ENCODE measurements at places on chromosomes 7 and 10.

GRCh38 chr10:12803776-12804175 lies 197.7 kb downstream of the CCDC3 start:
- no peak for DNase-seq

DNA sequence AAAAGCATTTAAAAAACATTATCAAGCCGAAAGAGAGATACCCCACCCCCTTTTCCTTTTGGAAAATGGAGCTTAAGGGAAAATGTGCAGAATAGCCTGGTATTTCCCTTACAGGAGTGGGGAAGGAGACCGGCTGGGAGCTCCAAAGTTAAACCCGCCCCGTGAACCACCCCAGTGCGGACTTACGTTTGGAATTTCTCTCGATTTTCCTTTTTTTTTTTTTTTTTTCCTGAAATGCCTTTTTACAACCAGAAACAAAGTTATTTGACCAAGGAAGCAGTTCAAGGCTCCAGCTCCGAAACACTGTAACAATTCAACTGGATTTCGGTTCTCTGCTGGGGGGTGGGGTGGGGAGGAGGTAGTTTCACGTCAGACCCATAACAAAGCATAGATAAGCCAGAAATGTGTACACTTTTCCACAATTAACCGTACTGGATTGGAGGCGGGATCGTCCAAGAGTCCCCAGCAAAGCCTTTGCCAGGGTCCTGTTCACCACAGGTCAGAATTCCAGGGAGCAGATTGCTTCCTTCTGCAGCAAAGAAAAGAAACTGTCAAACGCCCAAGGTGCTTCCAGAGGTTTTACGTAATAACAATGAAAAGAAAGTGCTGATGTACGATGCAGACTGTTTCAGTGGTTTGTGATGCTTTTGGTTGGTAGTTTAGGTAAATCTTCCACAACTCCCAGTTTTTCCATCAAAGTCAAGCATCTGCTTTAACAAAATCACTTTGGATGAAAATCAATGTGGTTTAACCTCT lies 6.7 kb downstream of the SKIDA1 start:
- peak; percentile 62 for DNase-seq

GRCh38 chr7:152869677-152870051 lies 110.1 kb downstream of the ACTR3B start:
- DNase-seq: no peak

GRCh38 chr10:60384708-60385398 lies 4.8 kb downstream of the ANK3 start:
- DNase-seq: peak; percentile 96

DNA sequence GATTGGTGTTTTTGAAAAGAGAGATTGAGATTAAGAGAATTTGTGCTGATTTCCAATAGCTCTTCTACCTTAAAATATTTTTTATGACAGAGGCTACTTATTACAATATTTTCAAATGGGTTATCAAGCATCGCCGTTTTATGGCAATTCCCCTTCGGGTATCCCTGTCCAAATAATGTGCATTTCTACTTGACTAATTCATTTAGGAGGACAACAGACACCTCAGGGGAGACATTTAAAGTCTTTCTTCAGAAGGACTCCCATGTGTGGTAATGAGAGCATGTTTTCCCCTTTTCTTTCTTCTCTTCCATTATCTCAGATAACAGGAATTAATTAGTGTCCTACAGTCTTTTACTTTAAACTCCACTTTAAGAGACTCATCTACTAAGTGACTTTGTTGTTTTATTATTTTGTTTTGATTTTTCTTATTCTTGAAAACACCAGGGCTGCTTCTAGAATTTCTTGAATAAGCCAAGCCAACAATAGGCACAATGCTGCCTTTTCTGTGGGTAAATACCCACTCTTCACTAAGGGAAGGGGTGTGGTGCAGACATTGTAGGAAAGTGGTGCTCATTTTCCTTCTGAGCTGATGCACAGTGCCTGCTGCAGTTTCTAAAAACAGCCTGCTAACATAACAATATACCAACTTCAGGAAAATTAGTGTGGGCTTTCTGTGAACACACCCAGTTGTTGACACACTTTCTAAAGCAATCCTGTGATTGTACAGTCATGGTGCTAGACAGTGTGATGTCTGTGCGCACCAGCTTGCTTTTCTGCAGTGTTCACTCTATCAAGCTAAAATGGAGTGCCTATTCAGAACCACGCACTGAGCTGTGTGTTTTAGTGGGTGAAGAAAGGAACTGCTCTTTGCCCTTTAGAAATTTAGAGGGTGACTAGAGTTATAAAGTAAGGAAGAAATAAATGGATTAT lies 597.7 kb downstream of the NRG3 start:
- DNase-seq: no peak

DNA sequence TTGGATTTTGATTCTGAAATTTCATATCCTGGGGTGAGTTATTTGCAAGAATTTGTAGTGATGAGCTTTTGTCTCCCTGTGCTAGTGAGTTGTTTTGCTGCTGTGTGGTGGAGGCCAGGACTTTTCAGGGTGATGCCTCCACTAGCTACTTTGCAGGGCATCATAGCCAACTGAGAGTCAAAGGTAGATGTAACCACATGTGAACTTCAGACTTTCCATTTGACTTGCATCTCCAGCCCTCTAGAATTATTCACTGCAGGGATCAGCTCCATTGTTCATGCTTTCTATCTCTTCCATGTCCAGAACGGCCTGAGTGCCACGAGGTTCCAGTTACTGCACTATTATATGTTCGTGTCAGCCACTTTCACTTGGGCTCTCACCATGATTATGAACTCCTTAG lies 534.3 kb downstream of the GRM8 start:
- no peak for DNase-seq

DNA sequence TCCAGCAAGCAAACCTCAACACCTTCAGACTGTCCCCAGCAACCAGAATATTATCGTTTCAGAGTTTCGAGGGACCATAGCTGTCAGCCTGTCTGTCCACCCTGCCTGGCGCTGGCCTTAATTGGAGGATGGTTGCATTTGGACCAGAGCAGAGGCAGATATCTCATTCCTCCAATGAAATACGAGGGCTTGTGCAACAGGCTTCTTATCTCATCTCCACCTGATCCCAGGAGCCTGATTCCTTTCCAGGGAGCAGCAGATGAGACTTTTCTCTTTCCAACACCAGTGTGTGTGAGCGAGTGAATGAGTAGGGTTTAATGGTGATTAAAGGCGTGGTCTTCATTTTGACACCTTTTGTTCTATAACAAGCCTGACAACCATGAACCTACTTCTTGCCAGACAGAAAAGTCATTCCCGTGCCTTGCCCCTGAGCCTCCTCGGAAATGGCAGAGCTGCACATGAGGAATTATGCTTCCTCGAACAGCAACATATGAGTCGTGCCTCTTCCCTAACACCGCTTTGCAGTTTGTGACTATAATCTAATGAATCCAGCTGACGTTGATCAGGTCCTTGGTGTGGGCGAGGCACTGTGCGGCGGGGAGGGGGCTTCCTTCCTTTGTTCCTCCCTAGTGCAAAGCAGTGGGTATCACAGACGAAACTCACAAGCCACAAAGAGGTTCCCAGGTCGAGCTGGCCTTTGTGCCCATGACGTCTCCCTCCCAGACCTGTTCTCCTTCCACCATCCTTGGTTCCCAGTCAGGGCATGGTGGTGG lies 147.4 kb downstream of the CUX1 start:
- DNase-seq: no peak

DNA sequence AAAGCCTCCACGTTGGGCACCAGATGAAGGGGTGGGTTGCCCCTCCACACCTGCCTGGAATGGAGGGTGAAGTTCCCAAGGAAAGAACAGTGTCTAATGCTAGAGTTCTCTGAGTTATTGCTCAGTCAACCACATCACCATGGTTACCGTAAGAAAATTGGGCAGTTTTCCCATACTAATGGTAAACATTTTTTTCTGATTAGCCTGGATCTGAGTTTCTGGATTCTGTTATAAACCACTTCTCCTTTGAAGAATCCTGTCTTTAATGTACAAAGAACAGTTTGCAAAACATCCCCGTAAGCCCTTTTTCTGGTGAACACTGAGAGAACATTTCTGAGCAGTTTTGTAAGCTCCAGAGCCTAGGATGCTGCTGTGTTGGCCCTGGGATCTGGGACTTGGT lies 45.5 kb downstream of the ABCC2 start:
- DNase-seq: peak; percentile 63

GRCh38 chr10:132359305-132360040 lies 27.5 kb downstream of the LRRC27 start:
- DNase-seq: no peak

- no peak for DNase-seq
Observed at GRCh38 chr7:564176-564865, 44.7 kb upstream of the PDGFA start.

DNA sequence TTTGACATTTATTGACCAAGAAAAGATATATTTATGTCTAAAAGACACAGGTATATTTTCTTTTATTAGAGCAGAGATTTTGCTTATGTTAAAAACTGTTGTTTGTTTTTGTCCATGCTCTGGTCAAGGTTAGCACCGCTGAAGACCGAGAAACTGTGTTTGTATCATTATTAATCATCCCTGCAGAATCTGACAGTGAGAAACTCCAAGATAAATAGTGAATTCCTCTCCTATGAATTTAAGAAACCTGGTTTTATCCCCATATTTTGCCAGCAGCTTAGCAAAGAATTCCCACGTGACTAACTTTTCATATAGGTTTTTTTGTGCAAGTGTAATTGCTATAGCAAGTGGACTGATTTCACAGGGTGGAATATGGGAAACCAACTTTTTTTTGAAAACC lies 77.6 kb downstream of the FRMD4A start:
- DNase-seq: no peak

- no peak for DNase-seq
Observed at GRCh38 chr7:155534691-155535090, 11.7 kb downstream of the CNPY1 start.

DNA sequence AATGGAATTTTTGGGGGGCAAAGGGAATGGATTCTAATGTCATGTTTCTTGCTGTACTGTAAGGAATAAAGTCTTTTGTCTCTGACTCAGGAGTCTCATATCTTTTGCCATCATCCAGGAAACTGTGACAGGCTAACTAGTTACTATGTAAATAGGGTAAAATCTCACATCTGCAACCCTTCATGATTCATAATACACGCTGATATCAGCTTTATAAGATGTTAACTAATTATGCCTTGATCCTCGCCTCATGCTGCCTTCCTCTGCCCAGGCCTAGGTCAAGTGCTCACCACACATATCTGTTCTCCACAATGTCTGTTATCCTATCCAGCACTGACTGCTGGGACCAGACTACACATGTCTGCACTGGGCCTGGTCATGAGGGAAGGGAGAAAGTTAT lies 81.3 kb upstream of the CXCL12 start:
- DNase-seq: peak; percentile 65

DNA sequence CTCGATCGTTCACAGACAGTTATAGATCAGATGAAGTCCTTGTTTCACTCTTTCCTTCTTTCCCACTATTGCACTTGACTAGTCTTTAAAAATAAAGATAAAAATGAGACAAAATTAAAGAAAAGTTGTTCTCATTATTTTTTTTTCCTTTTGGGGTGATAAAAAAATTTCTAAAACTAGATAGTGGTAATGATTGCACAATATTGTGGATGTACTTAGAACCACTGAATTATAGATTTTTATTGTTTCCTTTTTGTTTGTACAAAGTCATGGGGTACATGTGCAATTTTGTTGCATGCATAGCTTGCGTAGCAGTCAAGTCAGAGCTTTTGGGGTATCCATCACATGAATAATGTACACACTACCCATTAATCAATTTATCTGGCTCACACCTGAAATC lies 97.3 kb downstream of the PHTF2 start:
- no peak for DNase-seq
